ENCODE measurements at places on chromosomes 2 and 18.

- no peak for DNase-seq
Measured at GRCh38 chr18:22186484-22186971, 17.1 kb downstream of the GATA6 start.

- no peak for DNase-seq
Measured at GRCh38 chr2:65371074-65371434, 61.3 kb downstream of the SPRED2 start.

DNA sequence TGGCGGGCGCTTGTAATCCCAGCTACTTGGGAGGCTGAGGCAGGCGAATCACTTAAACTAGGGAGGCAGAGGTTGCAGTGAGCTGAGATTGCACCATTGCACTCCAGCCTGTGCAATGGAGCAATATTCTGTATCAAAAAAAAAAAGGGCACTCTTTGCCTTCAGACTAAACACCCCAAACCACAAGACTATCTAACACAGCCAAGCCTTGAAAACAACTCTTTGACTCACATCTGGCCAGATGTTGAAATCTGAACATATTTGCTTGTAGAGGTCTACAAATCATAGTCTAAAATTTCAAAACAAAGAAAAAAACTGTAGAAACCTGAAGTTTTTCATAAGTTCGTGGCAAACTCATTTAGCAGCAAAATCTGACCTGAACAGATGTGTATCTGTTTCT is 94.9 kb downstream of the FAM161A start:
- DNase-seq = no peak

GRCh38 chr18:55320424-55321264 is 267.3 kb downstream of the TCF4 start:
- DNase-seq = peak; percentile 23

- DNase-seq = no peak
Measured at GRCh38 chr18:24826605-24827004, 366.2 kb downstream of the HRH4 start.

DNA sequence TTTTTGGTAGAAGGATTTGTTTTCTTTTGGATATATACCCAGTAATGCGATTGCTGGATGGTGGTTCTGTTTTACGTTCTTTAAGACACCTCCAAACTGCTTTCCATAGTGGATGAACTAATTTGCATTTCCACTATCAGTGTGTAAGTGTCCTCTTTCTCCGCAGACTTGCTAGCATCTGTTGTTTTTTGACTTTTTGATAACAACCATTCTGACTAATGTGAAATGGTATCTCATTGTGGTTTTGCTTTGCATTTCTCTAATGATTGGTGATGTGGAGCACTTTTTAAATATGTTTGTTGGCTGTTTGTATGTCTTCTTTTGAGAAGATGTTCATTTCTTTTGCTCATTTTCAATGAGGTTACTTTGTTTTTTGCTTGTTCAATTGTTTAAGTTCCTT is 260.9 kb upstream of the CWC22 start:
- DNase-seq = no peak

DNA sequence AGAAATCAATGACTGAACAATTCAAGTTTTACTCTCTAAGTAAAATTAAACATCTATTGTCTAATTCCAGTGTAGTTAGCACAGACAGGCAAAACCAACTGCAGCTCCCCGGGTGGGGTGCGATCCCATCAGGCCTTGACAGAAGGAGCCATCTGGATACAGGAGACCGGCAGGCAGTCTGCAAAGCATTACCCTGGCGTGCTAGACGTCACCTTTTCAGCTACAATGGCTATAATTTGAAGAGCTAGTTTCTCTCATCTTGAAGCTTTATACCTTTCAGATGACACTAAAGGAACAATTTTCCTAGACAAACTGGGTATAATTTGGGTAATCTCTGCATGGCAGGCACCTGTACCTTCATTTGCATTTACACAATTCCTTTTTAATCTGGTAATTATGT is 761.5 kb upstream of the SOX11 start:
- DNase-seq = no peak

GRCh38 chr2:28552045-28552823 is 56.4 kb downstream of the PLB1 start:
- no peak for DNase-seq

DNA sequence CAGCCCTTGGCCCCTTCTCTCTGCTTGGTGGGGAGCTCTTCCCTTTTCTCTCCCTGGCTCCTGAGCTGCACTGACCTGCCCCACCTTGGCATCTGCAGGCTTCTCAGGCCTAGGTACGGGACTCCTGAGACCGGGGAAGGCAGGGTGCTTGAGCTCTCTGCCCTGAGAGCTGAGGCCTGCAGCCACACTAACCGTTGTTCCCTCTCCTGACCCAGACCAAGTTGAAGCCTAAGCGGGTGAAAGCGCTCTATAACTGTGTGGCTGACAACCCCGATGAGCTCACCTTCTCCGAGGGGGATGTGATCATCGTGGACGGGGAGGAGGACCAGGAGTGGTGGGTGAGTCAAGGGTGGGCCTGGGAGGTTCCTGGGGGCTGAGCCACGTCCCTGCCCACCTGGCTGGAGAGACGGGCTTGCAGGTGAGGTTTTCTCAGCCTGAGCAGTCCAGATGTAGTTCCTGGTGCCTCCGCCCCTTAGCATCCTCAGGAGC is 22.2 kb downstream of the ITGB1BP1 start:
- no peak for DNase-seq

DNA sequence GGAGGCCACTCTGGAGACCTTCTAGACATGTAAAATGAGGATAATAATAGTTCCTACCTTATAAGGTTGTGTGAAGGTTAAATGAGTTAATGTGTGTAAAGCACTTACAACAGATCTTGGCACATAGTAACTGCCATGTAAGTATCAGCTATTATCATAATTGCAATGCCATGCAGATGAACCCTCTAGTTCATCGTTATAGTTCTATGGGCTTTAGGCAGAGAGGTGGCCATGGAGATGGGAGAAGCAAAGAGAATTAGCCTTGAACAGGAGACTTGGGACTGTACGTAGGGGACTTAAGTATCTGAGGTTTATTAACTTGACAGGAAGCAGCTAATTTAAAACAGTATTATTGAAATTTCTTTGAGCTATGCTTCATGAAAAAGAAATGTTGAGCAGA is 151.8 kb downstream of the PIK3C3 start:
- no peak for DNase-seq

DNA sequence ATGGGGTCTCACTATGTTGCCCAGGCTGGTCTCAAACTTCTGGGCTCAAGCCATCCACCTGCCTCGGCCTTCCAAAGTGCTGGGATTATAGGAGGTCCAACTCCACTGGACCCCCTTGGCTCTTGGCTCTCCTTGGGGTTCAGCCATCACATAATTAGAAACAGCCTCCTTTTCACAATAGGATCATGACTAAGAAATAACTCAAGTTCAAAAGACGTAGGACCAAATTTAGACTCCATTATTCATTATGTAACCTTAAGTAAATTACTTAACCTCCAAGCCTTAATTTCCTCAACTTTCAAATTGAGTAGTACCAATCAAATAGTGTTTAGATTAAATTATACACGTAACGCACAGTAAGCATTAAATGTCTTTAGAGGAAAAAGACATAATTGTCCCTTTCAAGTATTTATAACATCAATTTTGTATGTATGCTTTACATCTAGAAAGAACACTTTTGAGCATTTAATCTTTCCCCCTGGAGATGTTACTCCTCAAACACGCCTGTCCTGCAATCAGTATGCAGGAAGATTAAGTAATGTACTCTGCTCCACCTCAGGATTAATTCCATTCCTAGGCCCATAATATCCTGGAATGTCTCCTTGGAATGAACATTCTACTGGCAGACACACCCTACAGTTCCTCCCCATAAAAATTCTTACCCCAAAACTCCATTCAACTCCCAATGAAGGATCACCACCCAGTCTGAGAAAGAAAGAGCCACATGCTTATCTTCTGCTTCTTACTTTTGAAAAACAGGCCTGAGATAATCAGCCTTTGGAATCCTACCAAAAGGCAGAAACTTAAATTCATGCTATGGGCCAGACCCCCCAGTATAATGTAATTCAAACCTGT is 49.1 kb downstream of the COBLL1 start:
- no peak for DNase-seq

GRCh38 chr2:109644571-109645275 is 30.6 kb downstream of the SOWAHC start:
- peak; percentile 57 for DNase-seq

GRCh38 chr2:133485868-133486267 is 82.4 kb downstream of the NCKAP5 start:
- no peak for DNase-seq

DNA sequence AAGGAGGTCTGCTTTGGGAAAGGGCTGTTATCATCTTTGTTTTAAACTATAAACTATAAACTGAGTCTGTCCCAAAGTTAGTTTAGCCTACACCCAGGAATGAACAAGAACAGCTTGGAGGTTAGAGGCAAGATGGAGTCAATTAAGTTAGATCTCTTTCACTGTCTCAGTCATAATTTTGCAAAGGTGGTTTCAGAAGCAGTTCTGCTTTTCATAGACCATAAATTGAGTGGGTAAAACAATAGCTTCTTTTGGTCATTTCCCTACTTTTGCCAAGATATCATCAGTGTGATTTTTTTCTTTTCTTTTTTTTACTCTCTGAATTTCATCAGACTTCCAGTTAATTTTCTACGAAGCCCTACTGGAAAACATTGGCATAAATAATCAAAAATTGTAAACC is 117.0 kb downstream of the AP1S3 start:
- no peak for DNase-seq

- DNase-seq = no peak
Measured at GRCh38 chr2:104641786-104642185, 212.1 kb upstream of the POU3F3 start.

DNA sequence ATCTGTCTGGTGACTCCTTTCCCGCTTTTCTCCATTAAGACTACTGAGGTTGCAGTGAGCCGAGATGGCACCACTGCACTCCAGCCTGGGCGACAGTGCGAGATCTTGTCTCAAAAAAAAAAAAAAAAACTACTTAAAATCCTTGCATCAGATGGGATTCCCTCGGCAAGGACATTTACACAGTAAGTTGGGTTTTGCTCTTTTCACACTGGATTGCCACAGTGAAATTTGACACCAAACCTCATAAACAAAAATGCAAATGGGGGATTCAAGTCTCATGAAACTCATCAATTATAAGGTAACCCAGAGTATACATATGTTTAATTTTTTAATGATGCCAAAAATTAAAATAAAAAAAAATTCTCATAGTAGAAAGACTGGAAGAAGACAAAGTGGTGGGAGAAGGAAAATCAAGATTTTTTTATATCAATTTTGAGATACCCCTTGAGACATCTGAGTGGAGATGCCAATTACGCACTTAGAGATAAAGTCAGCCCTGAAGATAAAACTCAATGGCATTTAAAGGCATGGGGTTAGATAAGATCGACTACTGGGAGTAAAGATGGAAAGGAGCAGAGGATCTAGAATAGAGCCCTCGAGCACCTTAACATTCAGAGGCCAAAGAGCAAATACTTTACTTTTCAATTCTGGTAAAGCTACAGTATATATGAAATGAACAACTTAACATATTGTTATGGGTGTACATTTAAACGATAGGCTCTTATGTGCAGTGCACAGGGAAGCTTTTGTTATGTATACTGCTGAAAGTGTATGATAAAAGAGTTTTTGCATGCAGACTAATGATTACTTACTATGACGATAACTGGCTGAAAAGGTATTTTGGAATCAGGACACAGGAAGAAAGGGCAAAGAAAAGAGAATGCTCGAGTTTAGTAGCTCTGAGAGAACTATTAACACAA is 37.6 kb downstream of the CHMP3 start:
- no peak for DNase-seq

DNA sequence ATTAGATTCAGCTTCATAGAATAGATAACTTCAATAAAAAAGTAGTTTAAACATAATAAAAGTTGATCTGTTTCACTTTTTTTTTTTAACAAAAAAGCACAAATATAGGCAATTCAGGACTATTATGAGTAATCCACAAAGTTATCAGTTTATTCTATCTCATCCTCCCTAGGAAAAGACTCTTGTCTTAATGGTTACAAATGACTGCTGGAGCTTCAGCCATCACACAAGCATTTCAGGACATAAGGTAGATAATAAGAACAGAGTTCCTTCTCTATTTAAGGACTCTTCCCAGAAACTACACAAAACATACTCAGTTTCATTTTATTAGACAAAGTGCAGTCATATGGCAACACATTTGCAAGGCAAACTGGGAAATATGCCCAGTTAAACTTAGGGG is 357.6 kb upstream of the SETBP1 start:
- no peak for DNase-seq

DNA sequence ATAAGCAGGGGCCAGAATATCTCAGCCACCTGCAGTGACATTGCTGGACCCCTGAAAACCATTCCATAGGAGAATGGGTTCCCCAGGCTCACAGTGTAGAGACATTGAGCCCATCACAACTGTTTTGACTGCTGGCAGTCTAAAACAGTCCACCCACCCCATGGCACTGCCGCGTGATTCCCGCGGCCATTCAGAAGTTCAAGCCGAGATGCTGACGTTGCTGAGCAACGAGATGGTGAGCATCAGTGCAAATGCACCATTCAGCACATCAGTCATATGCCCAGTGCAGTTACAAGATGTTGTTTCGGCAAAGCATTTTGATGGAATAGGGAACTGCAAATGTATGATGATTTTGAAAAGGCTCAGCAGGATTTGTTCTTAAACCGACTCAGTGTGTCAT is 139.4 kb downstream of the GFPT1 start:
- no peak for DNase-seq

GRCh38 chr18:8519102-8519501 is 90.1 kb upstream of the RAB12 start:
- no peak for DNase-seq

DNA sequence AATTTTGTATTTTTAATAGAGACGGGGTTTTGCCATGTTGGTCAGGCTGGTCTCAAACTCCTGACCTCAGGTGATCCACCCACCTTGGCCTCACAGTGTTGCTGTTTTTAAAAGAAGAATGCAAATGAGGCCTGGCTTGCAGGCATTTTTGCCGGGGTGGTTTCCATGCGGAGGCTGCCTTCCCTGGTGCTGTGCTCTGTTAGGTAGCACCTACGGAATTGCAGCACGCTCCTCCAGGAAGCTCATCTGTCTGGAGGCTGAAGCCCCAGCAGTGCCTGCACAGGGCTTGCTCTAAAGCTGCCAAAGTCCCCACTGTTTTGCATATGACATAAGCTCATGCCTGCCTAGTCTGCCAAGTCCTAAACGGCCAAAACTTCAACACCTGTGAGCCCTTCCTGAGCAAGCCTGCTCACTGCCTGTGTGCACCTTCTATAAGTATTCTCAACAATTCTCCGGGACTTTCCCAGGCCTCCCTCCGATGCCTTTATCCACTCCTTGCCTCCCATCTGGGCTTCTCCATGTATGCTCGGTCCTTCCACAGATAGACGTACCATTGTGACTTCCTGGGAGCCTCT is 551.3 kb upstream of the RAB6C start:
- no peak for DNase-seq

GRCh38 chr2:189208254-189208653 is 28.7 kb upstream of the COL5A2 start:
- no peak for DNase-seq
